Frontal cortex (tissue), 4 donors: ENCODE measurements at places on chromosomes 3 and 15. TPM values are rescaled to one million over a fixed set of nuclear protein-coding genes. Genes with fewer than 3 reads are reported as not detected.

The HACD3 gene
- 128 TPM for total RNA-seq

The FBXL22 gene
- 0.82 TPM for total RNA-seq

The FSIP1 gene
- total RNA-seq: 17.5 TPM

The ZNF662 gene
- 16.7 TPM for total RNA-seq

The LRRC31 gene
- total RNA-seq: under 0.01 TPM
